RCC 7860 (cell line): ENCODE measurements at places on chromosomes 5 and 9.
A peak's percentile ranks its signal among the peaks of the same experiment; 100 is the strongest.

DNA sequence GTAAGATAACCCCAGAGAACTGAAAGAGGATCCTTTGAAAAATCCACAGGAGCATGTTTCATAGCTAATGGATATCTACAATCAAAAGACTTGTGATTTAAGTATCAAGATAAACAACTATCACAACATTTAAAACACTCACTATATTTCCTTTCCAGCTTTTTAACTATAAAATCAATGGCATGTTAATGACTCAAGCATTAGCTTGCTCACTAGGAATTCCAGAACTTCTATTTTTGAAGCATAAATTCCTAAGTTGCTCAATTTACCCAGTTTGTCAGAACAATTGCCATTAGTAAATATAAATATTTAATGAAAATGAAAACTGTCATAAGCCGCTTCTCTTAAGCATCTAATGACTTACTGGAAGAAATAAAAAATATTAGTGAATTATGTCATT is 355.3 kb downstream of the PRELID2 start:
- no peak for DNase-seq

DNA sequence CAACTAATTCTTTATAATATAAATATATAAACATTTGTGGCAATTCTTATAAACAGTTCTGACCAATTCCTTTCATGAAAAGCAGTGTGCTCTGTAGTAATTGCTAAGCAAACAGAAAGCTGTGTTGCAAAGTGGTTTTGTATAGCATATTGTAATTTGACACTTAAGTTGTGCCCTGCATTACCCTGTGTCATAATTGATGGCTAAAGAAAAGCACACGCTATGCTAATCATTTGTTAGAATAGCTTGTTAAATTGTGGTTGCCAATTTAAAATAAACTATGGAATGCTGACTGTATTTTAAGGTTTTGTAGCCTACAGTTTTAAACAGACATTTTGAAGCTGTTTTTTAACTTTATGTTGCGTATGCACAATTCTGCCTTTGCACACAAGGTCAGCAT is 140.0 kb downstream of the PBX3 start:
- no peak for DNase-seq

- DNase-seq = no peak
These were observed 15.4 kb upstream of the UBAC1 start for GRCh38 chr9:135976531-135976930.

GRCh38 chr5:121969660-121970295 is 8.0 kb downstream of the SRFBP1 start:
- DNase-seq = no peak

- no peak for DNase-seq
These were observed 539 bp downstream of the POC5 start for GRCh38 chr5:75716715-75717081.

DNA sequence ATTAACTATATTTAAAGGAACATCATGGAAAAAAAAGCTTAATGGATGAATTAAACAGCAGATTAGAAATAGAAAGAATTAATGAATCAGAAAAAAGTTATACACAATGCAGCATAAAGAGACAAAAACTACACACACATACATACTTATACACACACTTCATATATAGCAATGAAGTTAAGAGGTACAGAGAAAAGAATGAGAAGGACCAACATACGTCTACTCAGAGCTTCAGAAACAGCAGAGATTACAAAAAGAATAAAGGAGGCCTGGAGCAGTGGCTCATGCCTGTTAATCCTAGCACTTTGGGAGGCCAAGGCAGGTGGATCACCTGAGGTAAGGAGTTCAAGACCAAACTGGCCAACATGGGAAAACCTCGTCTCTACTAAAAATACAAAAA is 133.9 kb upstream of the TNPO1 start:
- DNase-seq = no peak

DNA sequence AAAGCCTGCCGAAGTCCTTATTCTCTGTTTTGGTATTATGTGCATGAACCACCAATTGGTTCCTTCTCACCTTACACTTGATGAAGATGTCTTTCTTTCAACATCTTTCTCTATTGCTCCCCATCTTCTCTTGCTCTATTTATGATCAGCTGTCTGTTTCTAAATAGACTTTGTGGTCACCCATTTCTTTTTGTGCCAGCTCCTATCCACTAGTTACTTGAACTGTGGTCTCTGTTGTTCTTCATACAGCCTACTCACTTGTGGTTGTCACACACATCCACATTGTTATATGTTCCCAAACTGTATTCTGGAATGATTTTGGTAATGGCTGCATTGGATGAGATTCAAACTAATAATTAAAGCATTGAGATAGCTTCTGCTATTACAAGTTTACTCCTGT is 11.4 kb downstream of the VCAN start:
- DNase-seq = no peak

DNA sequence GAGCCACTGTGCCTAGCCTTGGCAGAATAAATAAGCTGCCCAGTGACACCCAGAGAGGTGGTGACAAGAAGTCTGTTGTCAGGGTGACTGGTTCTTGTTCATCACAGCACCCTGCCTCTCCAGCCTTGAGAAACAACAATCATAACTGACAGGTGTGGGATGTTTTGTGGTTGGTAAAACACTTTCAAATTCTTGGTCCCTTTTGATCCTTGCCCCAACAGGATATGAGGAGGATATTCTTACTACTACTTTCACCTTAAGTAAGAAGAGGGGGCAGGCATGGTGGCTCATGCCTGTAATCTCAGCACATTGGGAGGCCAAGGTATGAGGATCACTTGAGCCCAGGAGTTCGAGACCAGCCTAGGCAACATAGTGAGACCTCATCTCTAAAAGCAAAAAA is 14.2 kb upstream of the FRRS1L start:
- DNase-seq = no peak

DNA sequence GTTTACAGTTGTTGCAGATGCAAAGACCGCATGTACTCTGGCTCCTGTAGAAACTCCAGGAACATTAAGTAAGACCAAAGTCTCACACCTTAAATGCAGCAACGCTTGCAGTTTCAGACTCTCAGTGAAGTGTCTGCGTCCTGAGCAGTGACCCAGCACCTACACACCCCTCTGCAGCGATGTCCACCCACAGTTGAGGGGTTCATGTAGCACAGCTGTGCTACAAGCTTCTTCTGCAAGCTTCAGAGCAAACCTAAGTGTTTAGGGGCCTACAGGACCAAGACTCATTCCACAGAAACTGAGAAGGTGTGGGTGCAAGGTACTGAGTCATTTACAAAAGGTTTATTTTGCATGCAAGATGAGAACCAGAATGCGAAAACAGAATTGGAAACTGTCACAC is 191.0 kb downstream of the IRX2 start:
- DNase-seq = no peak

- DNase-seq = no peak
These were observed 65.2 kb upstream of the FYB1 start for GRCh38 chr5:39284552-39284951.

DNA sequence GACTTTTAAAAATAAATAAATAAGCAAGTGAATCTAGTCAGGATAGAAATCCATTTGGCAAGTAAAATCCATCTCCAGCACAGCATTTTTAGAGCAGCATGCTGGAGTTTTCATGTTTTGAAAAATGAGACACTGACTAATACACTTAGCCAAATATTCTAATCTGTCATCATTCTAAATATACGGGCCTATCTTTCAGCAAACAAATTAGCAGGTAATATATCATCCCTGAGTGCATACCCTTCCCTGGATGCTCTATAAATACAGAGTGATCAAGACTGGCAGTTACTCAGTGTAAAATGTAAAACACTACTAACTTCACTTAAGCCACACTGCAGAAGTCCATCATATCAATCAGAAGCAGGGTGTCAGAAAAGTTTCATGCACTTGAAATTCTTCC is 58.4 kb downstream of the MLLT3 start:
- DNase-seq = no peak

GRCh38 chr9:120757026-120757913 is 35.9 kb downstream of the FBXW2 start:
- no peak for DNase-seq

- no peak for DNase-seq
These were observed 11.3 kb upstream of the SVEP1 start for GRCh38 chr9:110590816-110591215.

DNA sequence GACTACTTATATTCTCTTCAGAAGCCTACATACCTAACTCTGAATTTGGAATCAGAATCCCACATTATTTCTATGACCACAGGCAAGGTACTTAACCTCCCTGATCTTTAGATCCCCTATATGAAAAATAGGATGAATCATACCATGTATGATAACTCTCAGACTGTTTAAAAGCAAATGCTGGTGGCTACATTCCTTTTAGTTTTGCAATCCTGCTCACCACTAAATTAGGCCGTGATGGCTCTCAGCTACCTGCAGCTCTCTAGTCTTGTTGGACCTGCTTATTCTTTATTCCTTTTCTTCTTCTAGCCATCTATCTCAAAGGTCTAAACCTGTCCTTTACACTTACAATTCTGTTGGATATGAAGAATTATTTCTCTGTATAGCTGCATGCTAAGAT is 303.4 kb upstream of the ATP10B start:
- no peak for DNase-seq

GRCh38 chr5:174323878-174324281 is 278.4 kb downstream of the NSG2 start:
- DNase-seq = peak; percentile 60

GRCh38 chr5:42043400-42043799 is 118.3 kb downstream of the FBXO4 start:
- DNase-seq = no peak

DNA sequence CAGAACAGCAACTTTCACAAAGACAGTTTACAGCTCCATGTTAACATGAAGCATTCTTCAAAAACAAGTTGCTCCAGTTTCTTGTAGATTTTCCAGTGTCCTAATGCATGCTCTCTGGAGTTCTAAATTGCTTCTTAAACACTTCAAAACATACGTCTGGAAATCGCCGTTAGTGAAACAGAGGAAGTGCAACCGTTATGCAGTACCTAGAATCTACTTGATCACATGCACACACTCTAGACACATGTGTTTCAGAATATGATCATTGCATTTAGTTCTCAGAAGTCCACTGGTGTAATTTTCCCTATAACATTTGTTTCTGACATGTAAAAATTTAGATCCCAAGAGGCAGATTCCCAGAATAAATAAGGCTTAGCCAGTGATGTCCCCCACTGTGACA is 41.1 kb upstream of the RUFY1 start:
- no peak for DNase-seq

DNA sequence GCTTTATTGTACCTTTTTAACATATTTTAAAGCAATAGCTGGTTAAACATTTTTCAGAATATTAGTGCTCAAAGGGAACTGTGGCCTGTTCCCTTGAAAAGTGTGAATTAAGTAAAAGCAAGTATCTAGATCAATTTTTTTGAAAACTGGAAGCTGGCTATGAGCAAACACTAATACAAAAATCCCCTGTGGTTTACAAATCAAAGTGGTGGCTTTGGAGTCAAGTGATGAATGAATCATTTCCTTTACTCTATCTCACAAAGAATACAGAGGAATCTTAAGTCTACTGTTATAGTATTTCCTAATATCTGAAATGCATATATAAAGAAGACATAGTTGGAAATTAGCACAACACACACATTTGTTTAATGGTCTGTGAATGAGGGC is 212.4 kb upstream of the C9orf72 start:
- peak; percentile 16 for DNase-seq

DNA sequence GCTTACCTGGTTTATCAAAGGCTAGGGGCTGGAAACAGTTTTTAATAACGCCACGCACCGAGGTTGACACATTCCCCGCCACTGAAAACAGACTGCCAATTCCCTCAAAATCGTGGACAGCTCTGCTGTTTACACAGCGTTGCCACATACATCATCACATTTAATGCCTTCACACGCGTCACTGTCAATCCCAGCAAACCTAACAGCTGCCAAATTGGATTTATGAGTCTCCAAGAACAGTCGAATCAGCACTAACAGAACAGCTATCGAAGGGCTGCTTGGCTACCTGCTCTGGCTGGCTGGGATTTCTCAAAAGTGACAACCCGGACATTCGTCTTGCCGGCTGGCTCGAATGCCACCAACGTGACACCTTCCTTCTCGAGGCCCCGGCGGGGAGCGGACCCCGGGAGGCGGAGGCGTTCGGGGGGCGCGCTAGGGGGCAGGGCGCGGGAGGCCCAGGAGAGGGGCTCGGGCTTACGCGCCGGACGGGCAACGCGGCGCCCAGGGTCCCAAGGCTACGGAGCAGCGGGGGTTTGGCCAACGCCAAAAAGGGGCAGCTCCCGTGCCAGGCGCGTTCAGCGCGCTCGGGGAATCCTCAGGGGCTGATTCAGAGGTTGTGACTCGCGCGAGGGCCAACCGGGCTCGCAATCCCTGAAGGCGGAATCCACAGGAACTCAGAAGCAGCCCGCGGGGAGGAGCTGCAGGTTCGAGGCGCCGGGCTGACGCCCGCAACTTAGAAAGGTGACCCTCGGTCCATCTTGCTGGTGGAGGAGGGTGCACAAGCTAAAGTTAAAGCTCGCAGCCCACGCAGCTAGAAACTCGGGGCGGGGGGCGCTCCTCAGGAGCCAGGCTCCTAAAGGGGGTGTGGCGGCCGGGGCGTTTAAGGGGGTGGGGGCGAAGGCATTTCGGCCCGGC is 1.2 kb downstream of the CDC14B start:
- DNase-seq = peak; percentile 50

DNA sequence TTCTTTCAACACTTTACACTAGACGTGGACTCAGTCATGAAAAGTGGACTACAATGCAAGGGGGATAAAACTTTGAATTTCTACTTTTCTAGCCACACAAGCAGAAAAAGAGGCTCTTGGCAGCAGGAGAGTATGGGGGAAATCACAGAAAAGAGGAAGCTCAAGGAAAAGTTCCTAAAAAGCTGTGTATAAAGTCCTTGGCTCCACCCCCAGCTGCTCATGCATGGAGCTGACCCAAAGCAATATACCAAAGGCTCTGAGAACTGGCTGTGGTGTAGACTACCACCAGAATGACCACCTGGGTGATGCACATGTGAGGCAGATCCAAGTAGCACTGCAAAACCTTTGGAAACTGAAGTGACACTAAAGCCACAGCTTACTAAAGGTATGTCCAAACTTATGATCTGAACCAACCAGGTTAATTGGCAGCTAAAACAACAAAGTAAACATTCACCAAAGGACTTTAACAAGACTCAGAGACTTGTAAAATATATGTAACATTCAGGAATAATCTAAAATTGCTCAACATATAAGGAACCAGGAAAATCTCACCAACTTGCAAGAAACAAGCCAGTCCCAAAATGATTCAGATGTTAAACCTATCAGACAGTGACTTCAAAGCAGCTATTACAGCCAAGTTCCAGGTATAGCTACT is 55.5 kb upstream of the RASGRF2 start:
- no peak for DNase-seq

- DNase-seq = no peak
These were observed 855 bp downstream of the MCC start for GRCh38 chr5:113487416-113487780.

- DNase-seq = no peak
These were observed 66.8 kb downstream of the IPPK start for GRCh38 chr9:92603100-92603499.

DNA sequence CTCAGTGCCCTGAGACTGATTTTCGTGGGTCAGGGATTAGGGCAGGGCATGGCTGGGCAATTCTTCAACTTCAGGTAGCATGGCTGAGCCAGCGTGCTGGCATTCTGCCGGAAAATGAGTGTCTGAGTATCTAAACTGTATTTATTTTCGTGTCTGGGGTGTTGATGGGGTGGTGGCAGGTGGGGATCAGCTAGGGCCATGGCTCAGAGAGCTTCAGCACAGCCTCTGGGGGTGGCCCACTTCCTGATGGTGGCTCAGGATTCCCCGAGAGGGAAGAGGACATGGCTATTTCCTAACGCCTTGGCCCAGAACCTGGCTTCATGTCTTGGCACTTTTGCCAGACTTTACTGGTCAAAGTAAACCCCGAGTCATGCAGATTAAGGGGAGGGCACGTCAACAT is 260.5 kb downstream of the GADD45G start:
- no peak for DNase-seq
